ENCODE measurements at places on chromosomes 7 and 10. TPM values are rescaled to one million over a fixed set of nuclear protein-coding genes. Genes with fewer than 3 reads are reported as not detected.

OTUD1 gene
- 1.2 TPM for total RNA-seq

- no peak overlapping the region for H3K27ac ChIP-seq
- no peak for DNase-seq
- H3K27me3 ChIP-seq, result no peaks in the 10 kb centered on the region
- peaks cover 11% of the 10 kb centered on the region for H3K4me1 ChIP-seq
Observed at GRCh38 chr7:17150018-17150417, 148.4 kb upstream of the AHR start.

ANKRD2 gene
- total RNA-seq, result not detected

DNA sequence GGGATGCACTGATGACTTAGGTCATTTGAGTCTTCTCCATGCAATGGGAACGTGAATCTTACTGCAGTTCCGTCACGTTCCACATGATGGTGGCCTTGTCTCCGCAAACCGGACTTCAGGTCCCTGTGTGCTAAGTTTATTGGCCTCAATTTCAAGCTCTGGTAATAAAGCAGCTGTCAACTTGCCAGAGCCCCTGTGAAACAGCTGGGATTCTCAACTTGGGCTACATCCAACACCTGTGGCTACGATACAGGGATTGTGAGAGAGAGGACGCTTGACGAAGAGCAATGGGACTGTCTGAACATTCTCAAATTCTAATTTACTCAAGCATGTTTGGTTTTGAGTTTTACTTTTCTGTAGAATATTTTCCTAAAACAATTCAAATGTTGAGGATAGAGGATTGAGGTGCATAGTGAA, 174.2 kb downstream of the PTN start:
- peak; percentile 26 for DNase-seq
- H3K4me3 ChIP-seq, result no peak overlapping the region
- H3K27me3 ChIP-seq, result 0 out of 3 replicates have a peak, but pooled peaks cover 4% of the 10 kb centered on the region
- H3K4me1 ChIP-seq, result no peaks in the 10 kb centered on the region
- H3K36me3 ChIP-seq, result no peaks in the 10 kb centered on the region

DNA sequence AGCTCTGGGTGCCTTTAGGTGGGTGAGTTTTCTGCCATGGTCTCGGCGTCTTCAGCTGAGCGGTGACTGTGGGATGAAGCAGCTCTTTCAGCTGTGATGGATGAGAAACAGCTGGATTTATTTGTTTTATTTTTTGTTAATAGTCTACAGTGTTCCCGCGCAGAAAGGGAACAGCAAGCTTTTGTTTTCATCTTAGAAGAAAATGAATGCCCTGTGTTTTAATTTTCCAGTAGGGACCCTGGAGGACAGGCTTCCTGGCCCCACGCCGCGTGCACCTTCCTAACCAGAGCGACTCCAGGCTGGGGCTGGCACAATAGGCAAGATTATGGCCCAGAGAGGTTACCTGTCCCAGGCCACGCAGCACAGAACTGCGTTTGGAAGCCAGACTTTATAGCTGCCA, 57.6 kb downstream of the GTF2IRD1 start:
- H3K4me1 ChIP-seq, result no peaks in the 10 kb centered on the region
- DNase-seq, result no peak

GRCh38 chr10:23094786-23095403, 484 bp upstream of the MSRB2 start:
- no peaks in the 10 kb centered on the region for H3K36me3 ChIP-seq
- no peak overlapping the region for H3K27ac ChIP-seq
- peaks cover 46% of the 10 kb centered on the region for H3K4me1 ChIP-seq

- no peak overlapping the region for H3K4me3 ChIP-seq
- H3K36me3 ChIP-seq, result no peaks in the 10 kb centered on the region
- H3K4me1 ChIP-seq, result no peaks in the 10 kb centered on the region
- H3K27me3 ChIP-seq, result no peaks in the 10 kb centered on the region
Observed at GRCh38 chr7:22639396-22639795, 87.6 kb upstream of the IL6 start.

Data from HepG2 (cell line).